H7 (cell line): ENCODE measurements at places on chromosomes 4 and X.

DNA sequence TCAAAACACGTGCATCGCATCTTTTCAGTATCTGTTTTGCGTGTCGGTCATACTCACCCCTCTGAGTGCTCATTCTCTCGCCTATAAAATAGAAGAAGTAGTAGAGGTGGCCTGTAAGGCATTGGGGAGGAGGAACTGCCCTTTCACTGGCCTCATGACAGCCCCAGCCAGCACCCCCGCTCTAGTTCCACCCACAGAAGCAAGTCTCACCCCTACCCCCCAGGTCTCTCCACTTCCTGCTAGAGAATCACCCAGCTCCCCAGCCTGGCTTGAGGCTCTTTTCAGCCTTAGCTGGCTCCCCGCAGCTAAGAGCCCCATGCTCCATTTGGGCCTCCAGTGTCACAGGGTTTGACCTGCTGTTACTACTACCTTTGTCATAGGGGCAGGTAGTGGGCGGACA, 11.8 kb downstream of the HDAC6 start:
- no peak for DNase-seq

GRCh38 chrX:72307646-72308051, 1.9 kb upstream of the CITED1 start:
- DNase-seq, result no peak

GRCh38 chr4:123415977-123416376, 19.4 kb downstream of the SPRY1 start:
- DNase-seq, result no peak

DNA sequence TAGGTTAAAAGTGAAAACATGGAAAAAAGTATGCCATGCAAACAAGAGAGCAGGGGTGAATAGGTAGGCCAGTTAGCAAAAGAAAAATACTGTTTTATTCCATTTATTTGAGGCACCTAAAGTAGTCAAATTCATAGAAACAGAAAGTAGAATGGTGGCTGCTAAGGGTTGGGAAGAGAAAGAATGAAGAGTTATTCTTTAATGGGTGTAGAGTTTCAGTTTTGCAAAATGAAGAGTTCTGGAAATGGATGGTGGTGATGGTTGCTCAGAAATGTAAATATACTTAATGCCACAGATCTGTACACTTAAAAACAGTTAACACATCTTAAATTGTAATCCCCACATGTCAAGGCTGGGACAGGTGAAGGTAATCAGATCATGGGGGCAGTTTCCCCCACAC, 29.7 kb downstream of the PARM1 start:
- DNase-seq, result no peak

DNA sequence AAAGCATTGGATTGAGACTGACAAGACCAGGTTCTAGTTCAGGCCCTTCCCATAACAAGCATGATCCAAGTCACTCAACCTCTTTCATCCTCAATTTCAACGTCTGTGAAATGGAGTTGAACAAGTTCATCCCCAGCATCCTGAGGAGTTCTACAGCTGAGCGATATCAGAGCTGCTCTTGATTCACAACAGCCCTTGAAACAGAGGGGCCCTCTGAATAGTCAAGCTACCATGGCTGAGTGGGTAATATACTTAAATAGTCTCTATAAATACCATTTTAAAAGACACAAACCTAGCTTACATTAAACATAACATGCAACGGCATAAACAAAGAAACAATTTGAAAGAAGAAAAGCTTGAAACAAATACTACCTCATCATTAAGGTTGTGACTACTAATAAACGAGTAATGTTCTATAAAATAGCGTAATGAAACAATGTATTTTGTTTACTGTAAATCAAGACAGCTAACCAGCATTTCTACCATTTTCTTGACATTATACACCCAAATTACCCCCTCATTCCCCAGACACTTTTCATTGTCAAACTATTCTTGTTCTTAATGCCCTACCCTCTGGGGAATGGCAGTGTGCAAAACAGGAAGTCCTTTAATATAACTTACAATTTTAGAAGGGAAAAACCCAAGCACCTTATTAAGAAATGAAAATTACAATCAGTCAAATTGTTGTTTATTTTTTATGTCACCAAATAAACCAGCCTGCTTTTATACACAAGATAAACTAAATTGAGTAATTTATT, 202.3 kb downstream of the PARM1 start:
- DNase-seq, result no peak

DNA sequence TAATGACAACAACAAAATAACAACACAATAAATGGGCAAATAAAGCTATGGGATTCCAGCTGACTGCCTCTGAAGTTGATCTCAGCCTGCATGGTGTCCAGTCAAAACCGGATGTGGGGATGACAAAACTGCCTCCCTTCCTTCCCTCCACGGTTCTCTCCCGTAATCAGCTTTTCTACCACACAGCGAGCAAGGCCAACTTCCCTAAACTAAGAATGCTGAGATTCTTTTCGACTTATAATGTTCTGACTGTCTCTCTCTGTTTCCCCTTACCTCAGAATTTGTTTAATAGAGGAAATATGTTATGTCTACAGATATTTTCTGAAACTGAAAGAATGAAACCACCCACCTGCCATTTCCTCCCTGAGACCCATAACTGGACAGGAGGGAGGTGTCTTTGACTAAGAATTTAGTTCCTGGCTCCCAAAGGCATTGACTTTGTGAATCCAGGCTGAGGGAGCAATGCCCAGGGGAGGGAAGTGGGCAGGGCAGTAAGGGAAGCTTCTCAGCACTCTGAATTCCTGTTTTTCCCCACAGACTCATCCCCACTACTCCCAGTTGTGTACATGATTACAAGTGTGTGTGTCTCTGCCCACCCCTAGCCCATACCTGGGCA, 1.0 kb upstream of the TLR1 start:
- no peak for DNase-seq

GRCh38 chr4:108109997-108110416, 58.7 kb downstream of the LEF1 start:
- no peak for DNase-seq
